Posterior vena cava (tissue), 2 donors: ENCODE measurements at places on chromosomes 6 and 20.

DNA sequence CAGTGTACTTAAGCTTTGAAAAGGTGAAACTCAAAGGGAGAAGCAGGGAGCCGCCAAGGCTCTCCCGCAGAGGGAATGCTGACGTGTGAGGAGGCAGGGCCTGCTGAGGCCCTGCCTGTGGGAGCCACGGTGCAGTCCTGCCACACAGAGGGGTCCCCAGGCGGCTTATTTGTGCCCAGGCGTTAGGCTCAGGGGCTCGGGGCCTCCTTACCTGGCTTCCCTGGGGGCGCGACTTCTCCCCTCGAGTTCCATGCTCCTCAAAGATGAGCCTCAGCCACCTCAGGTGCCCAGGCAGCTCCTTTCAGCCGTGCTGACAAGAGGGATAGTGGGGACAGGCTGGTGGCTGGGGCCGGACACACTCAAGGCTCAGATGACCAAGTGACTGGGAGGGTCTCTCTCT, 2.2 kb upstream of the KIF25 start:
- DNase-seq = peak; percentile 58

GRCh38 chr6:6798448-6798860, 209.9 kb downstream of the LY86 start:
- DNase-seq = no peak

DNA sequence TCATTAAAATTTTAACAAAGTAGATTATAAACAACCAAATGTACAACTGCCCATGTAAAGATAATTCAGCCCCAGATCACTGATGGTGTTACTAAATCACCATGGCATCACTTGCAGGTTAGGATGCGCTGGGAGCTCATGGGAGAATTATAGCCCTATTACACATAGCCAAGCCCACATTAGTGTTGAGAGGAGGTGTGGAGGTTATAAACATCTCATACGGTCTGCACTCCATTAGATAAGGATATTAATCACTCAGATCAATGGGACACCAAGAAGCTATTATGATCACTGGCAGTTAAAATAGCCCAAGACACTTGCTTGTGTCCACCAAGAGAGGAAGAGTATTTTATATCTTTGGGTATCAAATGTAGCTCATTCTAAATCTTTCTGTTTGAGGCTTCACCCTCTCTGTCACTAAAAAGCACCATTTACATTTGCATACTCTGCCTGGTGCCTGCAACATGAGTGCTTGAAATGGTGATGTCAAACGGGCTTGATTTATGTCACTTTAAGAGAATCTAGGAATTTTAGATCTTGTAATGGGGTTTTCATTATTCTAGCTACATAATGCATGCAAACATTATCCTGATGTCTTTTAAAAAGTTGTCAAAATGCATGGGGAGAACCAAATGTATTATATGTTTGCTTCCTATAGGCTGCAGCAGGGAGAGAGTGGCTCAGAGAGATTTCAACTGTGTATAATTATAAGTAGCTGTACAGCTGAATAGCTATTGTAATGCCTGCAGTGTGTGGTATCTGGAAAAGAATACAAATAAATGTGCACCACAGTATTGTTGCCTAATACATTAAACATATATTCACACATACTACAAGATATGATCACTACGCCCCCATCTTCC, 654.1 kb upstream of the MARCKS start:
- no peak for DNase-seq

DNA sequence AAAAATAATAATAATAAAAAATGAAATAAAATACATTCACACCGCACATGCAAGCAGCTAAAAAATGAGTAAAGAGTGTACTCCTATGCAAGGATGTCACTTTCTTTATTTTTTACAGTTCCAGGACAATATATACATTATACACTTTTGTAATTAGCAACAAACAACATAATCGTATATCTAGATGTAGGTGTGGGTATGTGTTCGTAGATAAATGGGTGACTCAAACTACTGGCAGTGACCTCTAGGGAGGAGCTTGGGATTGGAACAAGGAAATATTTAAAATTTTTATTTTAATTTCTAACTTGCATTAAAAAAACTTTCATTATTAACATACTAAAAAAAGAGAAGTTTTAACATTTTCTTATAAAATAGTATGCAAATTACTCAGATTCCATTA, 86.1 kb upstream of the MYLIP start:
- no peak for DNase-seq

DNA sequence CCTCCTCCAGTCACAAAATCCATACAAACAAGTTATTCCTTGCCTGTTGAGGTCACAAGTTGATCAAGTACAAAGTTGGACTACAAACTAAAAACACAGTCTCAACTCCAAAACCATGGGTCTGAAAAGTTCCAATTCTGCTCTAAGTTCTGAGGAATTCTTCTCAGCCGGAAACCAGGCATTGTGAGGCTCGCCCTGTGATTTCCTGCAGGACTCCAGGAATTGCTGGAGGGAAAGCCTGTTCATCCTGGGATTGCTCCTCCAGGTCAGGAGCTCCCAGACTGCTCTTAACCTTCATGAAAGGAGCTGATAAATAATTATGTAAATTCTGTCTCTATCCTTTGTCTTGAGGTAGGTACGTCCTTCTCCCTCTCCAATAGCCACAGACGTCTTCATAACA, 8.5 kb downstream of the TRAM2 start:
- DNase-seq = no peak

- no peak for DNase-seq
Measured at GRCh38 chr6:45021676-45022075, 306.5 kb upstream of the RUNX2 start.

GRCh38 chr6:63819831-63820230, 184.2 kb downstream of the PHF3 start:
- DNase-seq = no peak

DNA sequence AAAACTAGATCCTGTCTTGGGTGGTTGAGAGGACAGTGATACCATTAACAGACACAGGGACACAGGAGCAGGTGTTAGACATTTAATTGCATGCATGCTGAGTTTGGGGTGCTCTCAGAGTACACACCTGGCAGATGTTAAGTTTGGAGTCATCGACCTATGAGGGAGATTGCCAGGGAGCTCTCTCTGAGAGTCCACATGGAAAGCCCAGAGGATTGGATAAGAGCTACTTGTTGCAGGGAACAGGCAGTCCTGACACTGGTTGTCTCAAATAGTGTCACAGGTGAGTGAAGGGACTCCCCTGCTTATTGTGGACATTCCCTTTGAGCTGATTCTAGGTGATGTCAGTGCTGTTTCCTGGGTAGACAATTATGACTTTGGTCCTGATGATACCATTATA, 3.1 kb downstream of the ATRN start:
- DNase-seq = no peak

DNA sequence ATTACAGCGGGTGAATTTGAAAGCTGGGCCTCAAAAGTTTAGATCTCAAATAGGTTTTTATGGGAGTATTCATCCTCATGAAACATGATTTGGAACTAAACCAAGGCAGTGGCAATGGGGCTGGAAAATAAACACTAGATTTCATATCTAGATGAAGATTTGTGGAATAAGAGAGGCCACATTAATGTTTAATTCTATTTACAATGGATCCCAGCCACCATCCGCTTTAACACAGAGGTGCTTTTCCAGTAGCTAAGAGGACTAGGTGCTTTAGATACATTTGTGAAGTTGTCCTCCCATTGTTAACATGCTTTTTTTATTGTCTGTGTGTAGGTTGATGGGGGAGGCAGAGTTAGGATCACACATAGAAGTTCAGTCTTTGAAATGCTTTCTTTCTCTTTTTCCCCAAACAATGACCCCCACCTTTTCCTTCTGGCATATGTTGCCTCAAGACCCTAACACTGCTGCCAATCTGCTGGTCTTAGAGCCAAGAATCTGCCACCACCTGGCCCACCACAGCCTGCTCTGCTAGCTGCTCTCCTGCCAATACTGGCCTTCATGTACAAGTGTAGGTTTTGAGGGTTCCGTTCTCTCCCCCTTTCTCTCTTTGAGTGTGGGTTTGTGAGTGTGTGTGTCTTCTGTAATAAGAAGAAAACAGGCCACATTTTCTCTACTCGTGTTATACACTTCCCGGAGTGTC, 27.8 kb upstream of the GFRAL start:
- no peak for DNase-seq

- DNase-seq = no peak
Measured at GRCh38 chr6:88612631-88613030, 350.8 kb downstream of the RNGTT start.

GRCh38 chr20:21360705-21361104, 36.6 kb downstream of the NKX2-4 start:
- DNase-seq = no peak

DNA sequence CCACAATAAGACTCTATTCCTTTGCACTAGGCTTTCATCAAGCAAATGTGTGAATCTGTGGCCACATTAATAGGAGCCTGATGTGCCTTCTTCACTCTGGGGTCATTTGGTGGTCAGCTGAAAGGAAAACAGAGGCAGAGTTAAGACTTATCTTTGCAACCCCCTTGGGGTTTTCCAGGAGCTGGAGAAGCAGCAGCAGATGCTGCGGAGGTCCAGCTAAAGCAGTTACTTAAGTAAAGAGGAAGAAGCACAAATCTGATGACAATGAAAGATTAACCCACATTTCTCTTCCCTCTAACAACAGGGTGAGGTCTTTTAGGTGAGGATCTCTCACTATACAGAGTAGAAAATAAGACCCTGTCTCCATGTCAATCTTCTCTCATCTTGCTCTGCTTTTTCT, 45.4 kb upstream of the QKI start:
- no peak for DNase-seq

GRCh38 chr6:16432075-16433032, 194.0 kb downstream of the GMPR start:
- no peak for DNase-seq

DNA sequence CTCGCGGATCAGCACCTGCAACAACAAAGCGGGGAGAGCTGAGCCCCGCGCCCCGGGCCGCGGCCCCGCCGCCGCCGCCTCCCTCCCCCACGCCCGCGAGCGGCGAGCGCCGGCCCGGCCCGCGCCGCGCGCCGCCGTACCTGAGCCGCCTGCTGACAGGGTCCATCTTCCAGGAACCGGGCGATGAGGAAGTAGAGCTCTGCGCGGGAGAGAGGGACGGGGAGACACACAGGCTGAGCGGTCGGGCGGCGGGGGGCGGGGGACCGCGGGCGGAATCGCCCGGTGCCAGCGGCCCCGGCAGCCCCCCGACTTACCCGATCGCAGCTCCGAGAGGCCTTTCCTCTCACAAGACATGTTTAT, 359 bp downstream of the PHIP start:
- peak; percentile 88 for DNase-seq

DNA sequence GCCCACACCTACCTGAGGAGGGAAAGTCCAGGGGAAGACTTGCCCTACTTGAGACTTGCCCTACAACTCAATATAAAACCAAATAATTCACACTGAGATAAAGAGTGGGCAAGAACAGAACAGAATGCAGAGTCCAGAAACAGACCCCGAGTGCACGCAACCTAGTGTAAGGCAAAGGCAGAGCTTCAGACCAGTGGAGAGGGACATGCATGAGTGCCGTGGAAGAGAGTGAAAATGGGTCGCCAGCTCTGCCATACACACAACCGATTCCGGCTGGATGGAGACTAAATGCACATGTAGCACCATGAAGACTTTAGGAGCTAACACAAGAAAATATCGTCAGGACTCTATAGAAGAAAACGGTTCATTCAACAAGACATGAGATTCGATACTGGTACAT, 58.8 kb upstream of the CST7 start:
- DNase-seq = no peak

GRCh38 chr6:131139599-131139998, 4.3 kb downstream of the AKAP7 start:
- DNase-seq = no peak

GRCh38 chr6:154543628-154544027, 33.1 kb upstream of the CNKSR3 start:
- no peak for DNase-seq

DNA sequence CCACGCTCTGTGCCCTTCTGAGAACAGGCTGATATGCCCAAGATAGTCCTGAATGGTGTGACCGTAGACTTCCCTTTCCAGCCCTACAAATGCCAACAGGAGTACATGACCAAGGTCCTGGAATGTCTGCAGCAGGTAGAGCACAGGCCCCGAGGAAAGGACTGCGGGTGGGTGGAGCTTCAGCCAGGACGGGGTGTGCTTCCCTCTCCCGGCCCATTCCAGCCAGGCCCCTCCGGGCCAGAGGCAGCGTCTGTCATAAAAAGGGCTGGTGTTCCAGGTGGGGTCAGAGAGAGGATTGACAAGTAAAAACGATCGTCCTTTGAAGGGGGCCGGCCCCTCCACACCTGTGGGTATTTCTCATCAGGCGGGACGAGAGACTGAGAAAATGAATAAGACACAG, 1.3 kb downstream of the RTEL1 start:
- DNase-seq = no peak

DNA sequence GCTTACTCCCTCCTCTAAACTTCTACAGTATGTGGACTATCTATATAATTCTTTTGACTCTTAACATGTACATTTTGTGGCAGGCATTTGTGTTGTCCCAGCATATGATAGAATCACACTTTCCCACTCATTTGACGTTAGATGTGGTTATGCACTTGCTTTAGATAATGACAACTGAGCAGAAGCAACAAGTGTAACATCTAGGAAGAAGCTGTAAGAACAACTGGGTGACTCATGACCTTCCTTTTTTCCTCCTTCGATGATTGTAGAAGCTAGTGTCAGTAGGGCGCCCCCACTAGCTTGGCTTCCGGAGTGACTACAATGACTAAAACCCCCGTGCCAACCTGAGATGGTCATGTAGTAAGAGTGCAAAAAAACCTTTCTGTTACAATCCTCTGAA, 74.6 kb upstream of the CEP85L start:
- DNase-seq = no peak

DNA sequence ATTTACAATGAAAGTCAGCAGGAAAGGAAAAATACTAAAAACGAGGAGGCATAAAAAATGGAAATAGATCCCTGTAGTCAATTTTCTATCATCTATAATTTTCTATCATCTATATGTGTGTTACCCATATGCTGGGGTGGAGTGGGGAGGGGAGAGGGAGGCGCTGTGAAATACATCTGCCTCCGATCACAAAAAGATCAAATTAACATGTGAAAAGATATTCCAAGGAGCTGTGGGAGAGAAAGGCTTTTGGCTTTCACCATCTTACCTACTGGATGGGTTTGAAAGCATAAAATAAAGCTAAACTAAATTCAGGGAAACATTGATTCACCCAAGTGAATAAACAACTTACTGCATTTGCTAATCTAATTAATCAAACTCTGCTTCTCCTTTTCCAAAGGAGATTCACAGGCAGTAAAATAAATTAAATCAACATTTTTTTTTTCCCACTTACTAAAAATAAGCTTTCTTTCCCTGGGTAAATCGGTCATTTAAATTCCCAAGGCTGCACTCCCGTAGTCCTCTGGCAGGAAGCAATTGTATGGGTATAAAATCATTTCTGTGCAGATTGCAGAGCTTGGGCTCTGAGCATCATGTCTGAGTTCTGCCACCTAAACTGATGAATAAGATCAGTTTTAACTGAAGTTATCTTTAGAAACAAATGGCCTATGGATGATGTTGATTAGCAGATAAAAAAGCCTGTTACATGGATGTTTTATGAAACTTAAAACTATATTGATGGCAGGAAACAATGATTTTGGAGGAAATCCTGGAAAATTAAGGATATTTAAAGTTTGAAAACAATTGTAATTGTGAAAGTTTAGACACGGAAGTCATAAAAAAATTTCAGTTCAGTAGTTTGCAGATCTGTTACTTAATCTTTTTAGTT, 147.9 kb downstream of the SOX4 start:
- DNase-seq = no peak

GRCh38 chr6:137926207-137926731, 59.2 kb downstream of the TNFAIP3 start:
- no peak for DNase-seq
